ENCODE measurements at places on chromosomes 16 and 17.

- DNase-seq = no peak
These were observed 16.5 kb upstream of the EIF1 start for GRCh38 chr17:41672153-41672552.

- DNase-seq = no peak
These were observed 11.1 kb downstream of the C16orf86 start for GRCh38 chr16:67677712-67678111.

GRCh38 chr16:71351558-71351901 is 7.0 kb upstream of the CALB2 start:
- DNase-seq = no peak

GRCh38 chr16:56608876-56609462 is 585 bp downstream of the MT2A start:
- DNase-seq = peak; percentile 38

- DNase-seq = peak; percentile 30
These were observed 7.4 kb upstream of the EEF2K start for GRCh38 chr16:22198547-22199293.

- peak; percentile 53 for DNase-seq
These were observed 43.2 kb downstream of the RPH3AL start for GRCh38 chr17:309361-309888.

GRCh38 chr16:89615596-89616090 is 2.2 kb downstream of the DPEP1 start:
- DNase-seq = no peak

DNA sequence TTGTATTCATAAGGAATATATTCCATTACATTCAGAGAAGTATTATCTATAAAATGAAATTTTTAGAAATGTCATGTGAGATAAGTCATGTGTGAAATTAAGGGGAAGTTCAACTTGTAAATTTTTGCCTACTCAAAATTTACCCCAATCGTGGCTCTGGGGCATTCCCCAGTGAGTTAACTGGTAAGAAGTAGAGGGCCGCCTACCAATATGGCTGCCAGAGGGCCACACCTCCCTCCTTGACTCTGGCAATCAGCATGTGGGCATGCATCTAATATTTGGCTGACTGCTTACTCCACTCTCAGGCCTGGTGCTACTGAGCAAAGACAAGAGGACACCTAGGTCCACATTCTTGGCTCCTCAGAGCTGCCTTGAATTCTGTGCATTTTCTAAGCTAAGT is 39.7 kb upstream of the CNTNAP4 start:
- DNase-seq = no peak

DNA sequence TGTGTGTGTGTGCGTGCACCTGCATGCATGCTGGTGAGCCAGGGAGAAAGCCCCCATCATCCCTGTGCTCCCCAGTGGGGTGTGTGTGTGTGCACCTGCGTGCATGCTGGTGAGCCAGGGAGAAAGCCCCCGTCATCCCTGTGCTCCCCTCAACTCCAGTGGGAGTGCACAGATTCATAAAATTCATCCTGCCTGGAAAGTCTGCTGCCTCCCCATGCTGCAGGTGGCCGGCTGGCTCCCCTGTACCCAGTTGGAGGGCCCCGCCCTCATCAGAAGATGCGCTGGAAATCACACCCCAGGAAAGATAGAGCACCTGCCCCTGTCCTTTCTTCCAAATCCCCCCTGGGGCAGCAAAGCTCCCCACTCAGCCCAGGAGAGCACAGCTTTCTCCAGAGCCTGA is 84.8 kb upstream of the DOC2B start:
- no peak for DNase-seq

DNA sequence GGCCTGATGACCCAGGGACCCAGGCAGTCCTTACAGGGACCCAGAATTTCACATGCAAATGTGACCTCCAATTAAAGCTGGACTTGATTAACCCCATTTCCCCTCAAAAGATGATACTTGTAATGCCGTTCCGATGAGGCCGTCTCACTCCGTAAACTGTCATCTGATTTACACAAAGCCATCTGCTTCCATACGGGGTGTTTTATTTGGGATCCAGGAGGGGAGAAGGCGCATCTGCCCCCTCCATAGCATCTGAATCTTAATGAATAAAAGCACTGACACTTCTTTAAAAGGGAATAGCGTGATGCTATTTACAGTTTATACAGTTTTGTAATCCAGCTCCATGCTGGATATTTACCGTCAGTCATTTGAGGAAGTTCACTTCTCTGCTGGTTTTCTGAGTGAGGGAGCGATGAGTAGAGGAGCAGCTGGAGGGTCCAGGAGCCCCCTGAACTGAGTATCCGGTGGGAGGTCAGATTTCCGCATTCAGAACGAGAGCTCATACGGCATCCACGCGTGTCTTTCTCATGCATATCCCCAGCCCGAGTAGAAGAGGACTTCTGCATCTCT is 452.7 kb downstream of the WWOX start:
- DNase-seq = no peak

GRCh38 chr16:5490499-5490898 is 392.9 kb upstream of the EEF2KMT start:
- DNase-seq = peak; percentile 60

- DNase-seq = peak; percentile 71
These were observed 60.5 kb downstream of the CMIP start for GRCh38 chr16:81505011-81505661.

- DNase-seq = no peak
These were observed 191.0 kb downstream of the CPPED1 start for GRCh38 chr16:12612598-12613101.

DNA sequence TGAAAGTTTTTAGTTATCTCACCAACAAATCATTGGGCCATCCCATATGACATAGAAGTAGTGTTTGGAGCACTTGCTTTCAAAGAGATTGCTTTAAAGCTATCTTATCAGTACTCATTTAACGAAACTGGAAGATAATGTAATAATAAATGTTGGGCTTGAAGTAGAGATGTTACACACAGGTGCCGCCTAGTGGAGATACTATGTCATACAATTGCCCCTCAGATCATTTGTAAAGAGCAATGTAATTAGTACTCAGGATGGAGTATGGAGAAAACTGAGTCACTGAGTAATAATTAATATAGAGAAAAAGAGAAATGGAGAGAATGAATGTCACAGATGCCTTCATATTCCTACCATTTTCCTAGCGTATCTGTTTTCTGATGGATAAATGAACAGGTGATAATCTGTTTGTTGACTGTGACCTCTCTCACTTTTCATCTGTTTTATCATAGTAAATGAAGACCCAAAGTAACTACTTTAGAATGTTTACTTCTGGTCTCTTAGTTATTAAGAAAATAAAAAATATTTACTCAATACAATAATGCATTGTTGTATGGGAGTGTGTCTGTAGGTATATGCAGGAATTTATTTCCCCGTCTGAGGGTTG is 80.4 kb downstream of the EFCAB5 start:
- DNase-seq = peak; percentile 72

- DNase-seq = no peak
These were observed 129.8 kb upstream of the TOM1L1 start for GRCh38 chr17:54770836-54771235.

DNA sequence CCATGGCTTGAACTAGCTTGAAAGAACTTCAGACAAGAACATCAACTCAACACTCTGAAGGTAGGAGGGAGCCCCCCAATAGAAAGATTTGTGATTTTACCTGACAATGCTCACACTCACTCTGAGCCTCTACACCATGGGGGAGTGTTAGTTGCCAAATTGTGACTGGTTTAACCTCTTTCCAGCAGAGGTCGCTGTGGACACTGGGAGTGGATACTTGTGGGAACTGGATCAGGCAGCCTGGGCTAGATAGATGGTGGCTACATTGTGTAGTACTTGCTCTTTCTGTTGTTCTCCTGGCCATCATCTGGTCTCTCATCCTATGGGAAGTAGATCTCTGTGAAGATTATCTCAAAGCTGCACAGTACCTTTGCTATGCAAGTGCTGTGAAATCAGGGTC is 2.9 kb downstream of the SMPD3 start:
- DNase-seq = peak; percentile 83

- DNase-seq = no peak
These were observed 174.6 kb upstream of the RPH3AL start for GRCh38 chr17:527247-527646.

- DNase-seq = no peak
These were observed 63.9 kb downstream of the BANP start for GRCh38 chr16:88014954-88015805.

- DNase-seq = no peak
These were observed 84.8 kb downstream of the SNX11 start for GRCh38 chr17:48192321-48192731.

- no peak for DNase-seq
These were observed 4.0 kb upstream of the APOH start for GRCh38 chr17:66233023-66233753.

DNA sequence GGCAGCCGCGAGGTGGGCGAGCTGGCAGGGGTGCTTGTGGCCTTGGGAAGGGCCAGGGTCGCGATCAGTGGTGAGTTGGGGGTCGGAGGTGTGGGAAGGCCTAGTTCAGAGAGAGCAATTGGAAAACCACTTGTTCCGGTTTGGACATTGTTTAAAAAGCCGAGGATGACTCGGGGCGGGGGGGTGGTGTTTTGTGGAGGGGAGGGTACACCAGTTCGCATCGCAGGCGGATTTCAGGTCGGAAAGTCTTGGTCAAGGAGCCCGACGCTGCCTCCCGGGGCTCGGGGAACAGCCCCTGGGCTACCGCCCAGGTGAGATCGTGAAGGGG is 66.4 kb downstream of the KPNA2 start:
- DNase-seq = no peak

GRCh38 chr16:25034911-25035310 is 19.7 kb upstream of the ARHGAP17 start:
- DNase-seq = no peak

DNA sequence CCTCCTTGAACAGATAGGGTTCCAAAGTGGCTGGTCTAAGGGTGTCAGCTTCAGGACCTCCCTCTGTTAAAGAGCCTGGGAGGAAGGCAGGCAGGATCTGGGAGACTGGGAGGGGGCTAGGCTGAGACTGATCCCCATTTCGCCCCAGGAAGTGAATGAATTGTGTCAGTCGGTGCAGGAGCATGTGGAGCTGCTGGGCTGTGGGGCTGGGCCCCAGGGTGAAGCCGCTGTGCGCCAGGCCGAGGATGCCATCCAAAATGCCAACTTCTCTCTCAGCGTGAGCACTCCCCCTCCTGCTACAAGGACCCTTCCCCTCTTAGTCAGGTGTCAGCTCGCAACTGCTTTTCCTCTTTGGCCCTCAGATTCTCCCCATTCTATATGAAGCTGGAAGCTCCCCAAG is 6.1 kb downstream of the CARMIL2 start:
- no peak for DNase-seq

- no peak for DNase-seq
These were observed 47.4 kb downstream of the PECAM1 start for GRCh38 chr17:64343071-64343774.

GRCh38 chr16:88550246-88550661 is 19.9 kb upstream of the ZC3H18 start:
- peak; percentile 56 for DNase-seq

Measured in NB4 (cell line).